Endothelial cell (in vitro differentiated cells): ENCODE measurements at places on chromosomes 5 and 9.

- DNase-seq: no peak
These were observed 426.4 kb upstream of the MPDZ start for GRCh38 chr9:13705918-13706317.

DNA sequence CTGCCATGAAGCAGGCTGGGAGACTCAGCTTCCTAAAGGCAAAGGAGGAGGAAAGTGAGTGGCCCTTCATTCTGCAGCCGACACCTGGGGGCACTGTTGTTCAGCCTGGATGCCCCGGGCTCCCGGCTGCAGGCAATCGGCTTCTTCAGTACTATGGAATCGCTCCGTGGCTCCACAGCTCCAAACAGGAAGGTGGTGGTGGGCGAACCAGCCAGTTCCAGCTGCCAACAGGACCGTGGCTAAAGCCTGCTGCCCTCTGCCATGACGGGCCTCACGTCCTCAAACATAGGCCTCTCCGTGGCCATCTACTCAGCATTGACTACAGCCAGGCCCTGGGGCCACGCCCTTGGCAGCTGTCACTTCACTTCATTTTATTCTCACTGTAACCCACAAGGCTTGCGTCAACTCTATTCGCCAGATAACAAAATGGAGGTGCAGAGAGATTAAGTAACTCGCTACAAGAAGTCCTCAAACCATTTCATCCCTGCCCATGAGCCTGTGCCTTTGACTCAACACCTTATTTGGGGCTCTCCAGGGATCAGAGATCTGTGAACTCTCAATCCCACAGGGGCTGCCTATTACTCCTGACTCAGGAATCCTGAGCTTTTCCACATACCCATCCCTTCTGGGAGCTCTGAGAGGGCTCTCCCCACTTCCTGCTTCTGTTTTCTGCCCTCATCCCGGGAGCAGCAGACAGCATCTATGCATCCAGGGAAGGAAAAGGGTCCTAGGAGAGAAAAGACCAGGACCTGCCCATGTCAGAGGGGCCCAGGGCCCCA, 38.0 kb downstream of the PAX5 start:
- peak; percentile 87 for DNase-seq

DNA sequence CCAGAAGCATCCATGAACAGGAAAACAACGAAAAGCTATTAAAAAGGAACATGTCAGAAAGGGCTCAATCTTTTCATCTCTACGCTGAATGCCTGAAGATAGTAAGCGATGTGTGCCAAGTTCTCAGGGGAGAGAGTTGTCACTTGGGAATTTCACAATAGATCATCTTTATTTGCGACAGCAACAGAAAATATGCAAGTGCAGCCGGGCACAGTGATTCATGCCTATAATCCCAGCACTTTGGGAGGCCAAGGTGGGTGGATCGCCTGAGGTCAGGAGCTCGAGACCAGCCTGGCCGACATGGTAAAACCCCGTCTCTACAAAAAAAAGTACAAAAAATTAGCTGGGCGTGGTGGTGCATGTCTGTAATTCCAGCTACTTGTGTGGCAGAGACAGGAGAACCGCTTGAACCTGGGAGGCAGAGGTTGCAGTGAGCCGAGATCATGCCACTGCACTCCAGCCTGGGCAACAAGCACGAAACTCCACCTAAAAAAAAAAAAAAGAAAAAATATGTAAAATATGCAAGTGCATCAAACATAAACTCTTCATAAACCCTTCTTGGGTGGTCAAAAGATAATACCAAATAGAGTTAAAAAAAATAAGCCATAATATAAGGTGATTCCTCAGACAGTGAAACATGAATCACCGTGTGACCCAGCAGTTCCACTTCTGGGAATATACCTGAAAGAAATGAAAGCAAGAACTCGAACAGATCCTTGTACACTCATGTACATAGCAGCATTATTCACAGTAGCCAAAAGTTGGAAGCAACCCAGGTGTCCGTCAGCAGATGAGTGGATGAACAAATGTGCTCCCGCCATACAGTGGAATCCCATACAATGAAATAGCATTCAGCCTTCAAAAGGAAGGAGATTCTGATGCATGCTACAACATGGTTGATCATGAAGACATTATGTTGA, 16.2 kb downstream of the SFXN1 start:
- no peak for DNase-seq

DNA sequence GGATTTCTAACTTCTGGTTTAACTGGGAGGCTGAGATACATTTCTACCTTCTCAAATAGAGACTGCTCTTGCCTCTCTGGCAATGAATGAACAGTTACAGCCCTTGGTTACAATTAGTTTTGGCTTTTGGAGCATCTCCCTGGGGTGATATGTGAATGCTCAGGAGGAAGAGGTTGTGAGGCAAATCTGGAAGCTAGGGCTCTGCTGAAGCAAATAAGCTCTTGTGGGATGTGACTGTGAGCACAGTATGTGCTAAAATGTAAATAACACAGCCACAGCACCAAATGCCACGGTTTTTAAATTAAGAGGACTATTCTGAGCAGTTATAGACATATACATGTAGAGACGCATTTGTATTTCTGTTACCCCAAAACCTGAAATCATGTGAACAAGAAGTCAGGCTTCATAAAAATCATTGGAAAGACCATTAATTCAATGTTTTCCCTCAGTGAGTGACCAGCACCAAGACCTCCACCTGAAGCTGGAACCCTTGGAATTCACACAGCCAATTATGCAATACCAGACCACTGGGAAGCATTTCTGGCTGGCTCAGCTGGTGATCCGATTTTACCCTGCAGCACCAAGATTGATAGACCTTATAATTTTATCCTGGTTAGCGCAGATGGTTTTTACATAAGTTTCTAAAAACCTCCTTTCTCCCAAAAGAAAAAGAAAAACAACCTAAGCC, 3.0 kb upstream of the SLC44A1 start:
- no peak for DNase-seq

DNA sequence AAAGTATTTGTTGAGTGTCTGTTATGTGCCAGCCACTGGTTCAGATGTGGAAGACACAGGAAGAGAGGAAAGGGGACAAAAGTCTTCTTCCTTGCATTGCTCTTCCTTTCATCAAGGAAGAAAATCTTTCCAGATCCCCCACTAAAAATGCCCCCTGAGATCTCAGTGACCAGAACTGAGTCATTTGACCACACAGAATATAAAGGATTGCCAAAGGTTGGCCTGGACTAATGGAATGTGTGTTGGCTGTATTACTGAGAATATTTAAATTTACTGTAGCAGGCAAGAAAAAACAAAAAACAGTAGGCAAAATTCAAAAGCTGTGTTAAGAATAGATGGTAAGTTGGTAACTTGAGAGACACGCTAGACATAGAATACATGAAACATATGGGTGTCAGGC, 10.0 kb upstream of the SEPTIN8 start:
- DNase-seq: no peak

DNA sequence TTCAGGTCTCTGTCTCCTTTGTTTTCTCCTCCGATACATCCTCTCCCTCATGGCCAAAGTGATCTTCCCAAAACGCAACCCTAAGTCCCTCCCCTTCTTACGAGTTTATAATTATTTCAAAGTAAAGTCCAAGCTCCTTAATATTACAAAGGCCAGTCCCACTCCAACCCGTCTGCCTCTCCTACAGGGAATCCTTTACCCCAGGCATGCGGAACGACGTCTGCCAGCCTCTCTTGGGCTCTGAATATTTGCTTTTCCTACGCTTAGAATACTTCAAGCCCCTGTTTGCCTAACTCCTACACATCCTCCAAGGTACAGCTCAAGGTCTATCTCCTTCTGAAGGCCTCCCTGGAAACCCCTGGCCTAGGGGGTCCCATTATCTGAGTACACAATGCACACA, 246.4 kb downstream of the SLIT3 start:
- DNase-seq: no peak

- no peak for DNase-seq
These were observed 27.0 kb upstream of the PPARGC1B start for GRCh38 chr5:149702934-149703646.

GRCh38 chr5:84149094-84149493, 235.6 kb downstream of the EDIL3 start:
- DNase-seq: no peak

GRCh38 chr5:151467576-151467975, 20.2 kb downstream of the SLC36A1 start:
- DNase-seq: no peak

DNA sequence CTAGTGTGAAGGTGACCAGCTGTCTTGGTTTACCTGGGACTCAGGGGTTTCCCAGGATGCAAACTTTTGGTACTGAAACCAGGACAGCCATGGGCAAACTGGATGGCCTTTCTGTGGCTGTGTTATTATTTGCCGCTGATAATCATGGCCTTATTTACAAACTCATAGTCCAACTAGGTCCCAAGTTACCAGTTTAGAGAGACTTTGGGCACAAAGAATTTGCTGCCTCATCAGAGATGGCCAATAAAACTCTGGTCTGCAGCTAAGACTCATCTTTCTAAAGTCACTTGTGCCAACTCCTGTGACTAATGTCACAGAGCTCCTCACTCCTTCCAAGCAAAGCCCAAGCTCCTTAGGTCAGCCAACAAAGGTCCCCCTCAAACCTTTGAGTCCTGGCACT, 47.5 kb upstream of the PLPP6 start:
- no peak for DNase-seq
